ENCODE measurements at places on chromosomes 6 and 20. TPM values are rescaled to one million over a fixed set of nuclear protein-coding genes. Genes with fewer than 3 reads are reported as not detected.

The DAAM2 gene
- 16.1 TPM for total RNA-seq

DNA sequence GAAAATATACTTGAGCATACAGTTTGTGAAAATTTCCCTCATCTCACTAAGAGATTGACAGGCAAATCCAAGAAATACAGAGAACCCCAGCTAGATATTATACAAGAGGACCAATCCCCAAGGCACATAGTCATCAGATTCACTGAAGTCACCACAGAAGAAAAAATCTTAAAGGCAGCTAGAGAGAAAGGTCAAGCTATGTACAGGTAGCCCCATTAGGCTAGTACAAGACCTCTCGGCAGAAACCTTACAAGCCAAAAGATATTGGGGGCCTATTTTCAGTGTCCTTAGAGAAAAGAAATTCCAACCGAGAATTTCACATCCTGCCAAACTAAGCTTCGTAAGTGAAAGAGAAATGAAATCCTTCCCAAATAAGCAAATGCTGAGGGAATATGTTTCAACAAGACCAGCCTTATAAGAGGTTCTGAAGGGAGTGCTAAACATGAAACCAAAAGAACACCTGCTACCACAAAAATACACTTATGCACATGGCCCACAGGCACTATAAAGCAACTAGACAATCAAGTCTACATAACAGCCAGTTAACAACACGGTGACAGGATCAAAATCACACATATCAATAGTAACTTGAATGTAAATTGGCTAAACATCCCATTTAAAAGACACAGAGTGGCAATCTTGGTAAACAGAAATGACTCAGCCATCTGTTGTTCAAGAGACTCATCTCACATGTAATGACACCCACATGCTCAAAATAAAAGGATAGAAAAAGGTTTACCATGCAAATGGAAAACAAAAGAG, 96.3 kb downstream of the FHL5 start:
- no peak for DNase-seq

DNA sequence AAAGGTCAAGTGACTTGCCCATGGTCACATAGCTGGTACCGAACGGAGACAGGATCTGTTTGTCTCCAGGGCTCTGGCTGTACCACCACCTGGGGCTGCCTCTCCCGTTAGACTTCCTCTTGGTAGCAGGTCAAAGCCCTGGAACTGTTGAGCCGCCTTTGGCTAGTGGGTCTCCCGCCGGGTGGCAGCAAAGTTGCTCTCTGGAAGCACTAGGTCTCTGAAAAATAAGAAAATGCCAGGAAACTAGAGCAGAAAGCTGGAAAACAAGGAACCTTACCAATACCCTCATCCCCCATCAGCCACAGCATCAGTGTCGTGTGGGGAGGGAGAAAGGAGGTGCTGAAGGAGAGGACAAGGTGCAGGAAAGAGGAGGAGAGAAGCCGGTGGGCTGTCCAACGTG, 291.0 kb upstream of the SUPT3H start:
- no peak for DNase-seq

DNA sequence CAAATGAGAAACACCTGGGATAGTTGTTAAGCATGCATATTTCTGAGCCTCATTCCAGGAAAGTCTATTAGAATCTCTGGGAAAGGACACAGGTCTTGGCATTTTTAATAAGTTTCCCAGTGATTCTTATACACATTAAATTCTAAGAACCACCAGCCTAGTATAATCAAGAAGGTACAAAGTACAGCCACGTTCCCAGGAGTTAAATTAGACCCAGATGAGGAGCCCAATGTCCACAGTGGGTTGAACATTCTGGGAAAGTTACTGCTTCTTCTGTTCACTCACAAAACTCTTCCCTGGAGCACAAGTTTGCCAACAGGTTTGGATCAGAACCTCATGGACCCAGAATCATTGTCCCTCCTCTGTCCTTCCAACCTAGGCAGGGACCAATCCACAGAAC, 90.4 kb downstream of the RCAN2 start:
- DNase-seq, result no peak

DNA sequence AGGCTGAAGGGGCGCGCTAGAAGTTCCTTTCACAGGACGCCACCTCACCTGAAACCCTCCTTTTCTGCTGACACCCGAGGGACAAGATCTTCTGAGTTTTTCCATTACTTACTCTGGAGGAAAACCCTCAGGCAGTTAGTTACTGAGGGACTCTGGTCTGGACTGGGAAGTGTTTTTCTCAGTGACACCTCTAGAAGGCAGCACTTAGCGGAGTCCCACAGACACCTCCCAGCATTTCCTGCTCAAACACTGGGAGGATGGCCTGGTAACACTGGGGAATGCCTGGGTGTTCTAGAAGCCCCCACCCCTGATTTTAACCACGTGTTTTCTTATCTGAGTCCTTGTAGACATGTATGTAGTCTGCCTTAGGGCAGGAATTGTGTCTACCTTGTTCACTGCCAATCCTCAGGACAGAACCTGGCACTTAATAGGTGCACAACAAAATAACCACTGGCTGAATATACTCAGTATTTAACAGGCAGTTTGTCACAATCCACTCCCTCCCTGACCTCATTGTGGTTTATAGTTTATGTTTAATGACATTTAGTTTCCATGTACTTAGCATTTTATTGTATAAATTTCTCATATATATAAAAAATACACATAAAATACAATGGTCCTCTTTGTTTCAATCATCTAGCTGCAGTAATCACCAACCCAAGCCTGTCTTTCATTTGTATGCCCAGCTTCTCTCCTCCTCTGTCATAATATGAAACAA, 4.8 kb downstream of the GSTA3 start:
- no peak for DNase-seq

DNA sequence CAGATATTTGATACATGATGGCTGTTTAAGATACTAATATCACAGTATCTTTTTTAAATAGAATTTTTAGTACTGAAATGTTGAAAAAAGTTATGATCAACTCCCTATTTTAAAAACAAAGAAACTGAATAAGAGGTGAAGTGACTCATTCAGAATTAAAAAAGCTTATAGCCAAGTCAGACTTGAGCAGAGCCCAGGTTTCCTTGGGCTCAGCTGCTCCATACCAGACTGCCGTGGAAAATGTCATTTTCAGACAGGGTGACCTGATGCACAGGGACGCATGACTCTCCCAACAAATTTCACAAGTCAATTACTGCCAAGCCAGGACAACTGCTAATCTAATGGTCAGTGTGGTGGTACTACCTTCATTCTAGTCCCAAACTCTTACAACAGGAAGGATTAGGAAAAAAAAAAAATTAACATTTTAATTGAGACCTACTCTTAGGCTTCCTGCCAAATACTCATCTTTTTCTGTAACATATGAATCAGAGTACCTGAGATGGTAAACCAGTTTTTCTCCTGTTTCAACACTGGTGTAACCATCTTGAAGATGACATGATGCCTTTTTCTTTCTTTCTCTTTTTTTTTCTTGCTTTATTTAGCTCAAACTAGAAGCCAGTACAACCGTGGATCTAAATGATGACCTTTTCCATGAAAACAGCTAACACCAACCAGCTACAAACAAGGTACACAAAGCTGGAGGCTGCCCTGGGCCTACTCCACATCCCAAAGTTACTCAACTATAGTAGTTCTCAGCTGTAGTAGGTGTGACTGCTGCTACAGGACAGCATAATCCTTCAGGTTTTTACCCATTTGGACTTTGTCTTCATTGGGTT, 30.5 kb downstream of the SLC22A23 start:
- no peak for DNase-seq

- DNase-seq, result no peak
Observed at GRCh38 chr6:156562019-156562418, 215.2 kb upstream of the ARID1B start.

DNA sequence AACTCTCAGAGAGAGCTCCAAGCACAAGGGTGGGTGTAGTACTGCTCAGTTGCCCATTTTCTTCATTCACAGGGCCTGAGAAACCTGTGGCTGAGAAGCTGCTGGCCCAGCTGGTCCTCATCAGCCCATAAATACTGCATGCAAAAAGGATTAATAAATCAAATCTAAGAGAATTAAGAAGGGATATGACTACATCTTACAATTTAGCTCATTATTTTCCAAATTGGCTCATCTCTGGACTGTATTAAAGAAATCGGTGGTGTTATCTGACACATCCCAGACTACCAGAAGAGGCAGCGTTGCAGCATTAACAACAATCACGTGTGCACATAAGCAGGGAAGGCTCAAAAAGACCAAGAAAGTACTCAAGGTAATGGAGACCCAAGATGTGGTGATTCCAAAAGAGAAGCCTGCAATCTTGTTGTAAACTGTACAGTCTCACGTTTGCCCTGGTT, 90.7 kb downstream of the CD24 start:
- DNase-seq, result peak; percentile 7

DNA sequence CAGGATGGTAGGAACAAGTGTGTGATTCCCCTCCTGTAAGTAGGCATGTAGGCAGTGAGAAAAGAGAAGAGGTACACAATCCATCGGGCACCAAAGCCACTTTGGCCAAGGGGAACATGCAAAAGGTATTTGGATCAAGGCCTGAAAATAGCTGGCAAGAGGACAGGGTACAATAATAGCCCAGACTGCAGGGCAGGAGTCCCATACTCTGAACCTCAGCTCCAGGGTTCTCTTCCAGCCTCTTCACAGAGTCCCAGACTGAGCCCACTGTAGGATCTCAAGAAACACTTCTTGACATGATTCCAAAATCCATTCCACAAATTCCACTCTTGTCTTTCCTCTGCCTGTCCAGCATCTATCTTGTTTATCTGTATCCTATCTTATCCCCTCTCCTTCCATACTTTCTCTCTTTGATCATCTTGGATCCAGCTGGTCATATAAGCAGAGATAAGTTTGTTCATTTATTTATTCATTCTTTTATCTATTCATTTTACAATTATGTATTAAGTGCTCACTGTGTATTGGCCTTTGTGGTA, 19.7 kb downstream of the ACSS2 start:
- DNase-seq, result peak; percentile 77

GRCh38 chr6:125066140-125066539, 87.4 kb upstream of the TPD52L1 start:
- DNase-seq, result no peak

- peak; percentile 97 for DNase-seq
Observed at GRCh38 chr6:3209114-3210023, 18.1 kb downstream of the TUBB2B start.

DNA sequence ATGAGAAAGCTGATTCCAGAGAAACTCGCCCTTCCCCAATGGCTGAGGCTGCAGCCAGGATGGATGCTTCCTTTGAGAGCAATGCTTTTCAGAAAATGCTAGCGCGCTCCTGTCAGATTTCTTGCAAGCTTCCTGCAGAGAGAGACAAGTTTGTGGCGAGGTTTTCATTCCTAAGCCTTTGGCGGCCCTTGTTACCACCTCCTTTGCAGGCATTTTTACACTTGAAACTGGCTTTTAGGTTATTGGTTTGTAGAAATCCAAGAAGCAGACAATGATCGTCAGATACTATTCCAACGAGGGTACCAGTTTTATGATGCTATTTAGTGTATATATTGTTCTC, 1.1 kb downstream of the FNDC1 start:
- DNase-seq, result peak; percentile 9

GRCh38 chr6:149254253-149254652, 63.3 kb upstream of the TAB2 start:
- DNase-seq, result no peak

Measured in fibroblast of villous mesenchyme (primary cell).